Amniotic stem cell (primary cell): ENCODE measurements at places on chromosomes 3 and 15.

DNA sequence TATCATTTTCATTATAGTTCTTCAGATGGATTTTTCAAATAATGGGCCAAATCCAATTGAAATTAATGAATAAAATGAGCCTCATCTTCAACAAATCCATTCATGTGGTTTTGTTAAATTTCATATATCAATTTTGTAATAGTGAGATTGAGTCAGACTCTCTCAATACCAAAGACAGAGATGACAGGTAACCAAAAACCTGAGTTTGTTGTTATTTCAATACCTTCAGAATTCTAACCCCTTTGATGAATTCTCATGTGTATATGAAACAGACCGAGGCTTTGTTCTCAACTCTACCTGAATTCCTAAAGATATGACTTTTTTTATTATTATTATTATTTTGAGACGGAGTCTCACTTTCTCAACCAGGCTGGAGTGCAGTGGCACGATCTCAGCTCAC is 92.8 kb downstream of the FOXP1 start:
- no peak for DNase-seq

- DNase-seq: no peak
These were observed 32.6 kb upstream of the SLC41A3 start for GRCh38 chr3:126116526-126116925.

DNA sequence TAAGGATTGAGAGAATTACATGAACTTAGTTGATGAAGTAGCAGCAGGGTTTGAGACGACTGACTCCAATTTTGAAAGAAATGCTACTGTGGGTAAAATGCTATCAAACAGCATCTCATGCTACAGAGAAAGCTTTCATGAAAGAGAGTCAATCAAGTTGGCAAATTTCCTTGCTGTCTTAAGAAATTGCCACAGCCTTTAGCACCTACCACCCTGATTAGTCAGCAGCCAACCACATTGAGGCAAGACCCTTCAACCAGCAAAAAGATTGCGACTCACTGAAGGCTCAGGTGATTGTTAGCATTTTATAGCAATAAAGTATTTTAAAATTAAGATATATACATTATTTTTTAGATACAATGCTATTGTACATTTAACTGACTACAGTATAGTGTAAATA is 80.9 kb downstream of the RAP2B start:
- DNase-seq: no peak

DNA sequence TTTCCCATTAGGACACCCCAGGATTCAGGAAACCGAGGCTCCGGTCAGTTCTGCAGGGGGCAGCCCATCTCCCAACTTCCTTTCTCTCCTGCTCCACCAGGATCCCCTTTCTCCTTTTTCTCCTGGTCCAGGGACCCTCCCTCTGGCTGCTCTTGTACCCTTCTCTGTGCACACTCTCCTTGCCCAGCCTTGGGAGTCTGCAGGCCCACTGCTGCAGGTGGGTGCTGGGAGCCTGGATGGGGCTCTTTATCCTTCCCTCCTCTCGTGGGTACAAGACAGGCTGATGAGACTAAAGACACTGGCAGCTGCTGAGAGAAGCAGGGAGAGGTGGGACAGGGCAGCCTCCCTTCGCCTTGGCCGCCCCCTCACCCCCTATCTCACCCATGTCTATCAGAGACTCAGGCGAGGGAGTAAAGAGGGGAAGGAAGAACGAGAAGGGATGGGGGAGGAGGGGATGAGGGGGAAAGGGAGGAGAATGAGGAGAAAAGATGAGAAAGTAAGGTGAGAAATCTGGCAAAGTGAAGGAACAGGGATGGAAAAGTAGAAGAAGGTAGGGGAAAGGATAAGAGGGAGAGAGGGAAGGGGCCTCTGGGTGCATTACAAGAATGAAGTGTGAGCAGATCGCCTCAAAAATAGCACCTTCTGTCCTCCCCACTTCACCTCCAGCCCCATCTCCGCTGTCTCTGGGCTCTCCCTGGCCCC is 45.2 kb downstream of the ITGA11 start:
- DNase-seq: no peak

DNA sequence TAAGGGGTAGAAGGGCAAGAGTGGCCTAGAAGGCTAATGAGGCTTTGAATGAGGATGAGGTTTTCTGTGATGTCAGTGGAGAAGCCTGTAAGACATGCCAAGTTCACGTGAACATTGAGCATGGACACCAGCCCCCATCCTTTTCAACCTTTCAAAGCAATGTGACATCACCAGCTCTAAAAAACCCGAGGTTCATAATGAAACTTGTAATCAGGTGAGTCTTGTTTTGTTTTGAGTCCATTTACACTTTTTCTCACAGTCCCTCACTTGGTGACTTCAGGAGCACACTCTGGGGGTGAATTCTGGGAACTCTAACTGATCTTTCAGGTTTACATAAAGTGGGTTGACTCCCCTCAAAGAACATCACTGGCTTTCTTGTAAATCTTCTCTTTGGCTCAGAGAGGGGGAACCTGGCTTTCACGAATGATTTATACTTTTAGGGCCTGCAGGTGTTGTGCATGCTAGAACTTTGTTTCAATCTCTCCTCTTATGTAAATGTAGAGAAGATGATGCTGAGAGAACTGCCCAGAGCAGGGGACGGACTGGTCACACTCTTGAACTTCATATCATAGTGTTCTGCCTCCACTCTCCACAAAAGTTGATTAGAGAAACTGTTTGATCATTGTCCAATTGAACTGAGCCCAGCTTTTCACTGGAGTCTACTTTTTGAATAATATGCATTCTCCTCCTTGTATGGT is 224.7 kb upstream of the SATB1 start:
- DNase-seq: no peak

GRCh38 chr3:118760585-118761290 is 273.9 kb downstream of the IGSF11 start:
- DNase-seq: no peak

GRCh38 chr3:90035643-90036042 is 928.2 kb downstream of the EPHA3 start:
- DNase-seq: no peak

DNA sequence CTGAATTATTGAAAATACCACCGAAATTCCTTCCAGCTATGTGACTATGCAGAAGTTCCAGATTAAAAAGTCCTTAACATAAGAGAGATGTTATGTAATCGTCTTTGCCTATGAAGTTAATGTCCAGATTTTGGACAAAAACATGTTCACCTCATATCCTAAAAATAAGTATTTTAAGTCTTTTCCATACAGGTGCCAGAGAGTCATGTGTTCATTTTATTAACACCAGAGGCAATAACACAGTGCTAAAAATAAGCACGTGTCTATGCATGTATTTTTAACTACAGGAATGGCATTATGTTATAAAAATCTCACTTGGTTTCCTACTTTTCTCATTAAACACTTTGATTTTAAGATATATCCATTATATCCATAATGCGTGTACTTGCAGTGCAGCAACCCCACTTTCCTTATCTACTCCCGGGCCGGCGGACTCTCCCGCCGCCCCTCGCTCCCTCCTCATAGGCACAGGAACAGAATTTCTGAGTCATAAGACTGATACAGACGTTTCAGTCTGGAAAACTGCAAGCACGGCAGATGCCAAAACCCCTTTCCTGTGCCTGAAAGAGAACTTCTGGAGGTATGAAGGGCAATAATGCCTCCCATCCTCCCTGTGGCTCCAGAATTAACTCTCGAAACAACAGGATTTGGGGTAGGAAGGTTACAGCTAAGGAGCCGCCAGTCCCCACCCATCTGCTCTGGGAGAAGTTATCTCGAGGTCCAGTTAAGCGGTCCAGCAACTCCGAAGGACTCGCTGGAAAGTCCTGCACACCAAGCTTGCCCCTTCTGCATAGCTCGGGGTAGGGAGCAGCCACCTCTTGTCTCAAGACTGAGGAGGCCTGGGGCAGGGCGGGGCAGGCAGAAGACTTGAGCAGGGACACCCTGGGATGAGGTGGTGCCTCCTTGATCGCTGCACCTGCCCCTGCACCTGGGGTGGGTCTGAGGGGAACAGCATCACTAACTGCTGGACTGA is 22.3 kb upstream of the PSTPIP1 start:
- DNase-seq: no peak

GRCh38 chr3:101780661-101781060 is 1.6 kb downstream of the NXPE3 start:
- DNase-seq: peak; percentile 40

- no peak for DNase-seq
These were observed 104.8 kb upstream of the PPP2R3A start for GRCh38 chr3:135860761-135861160.

DNA sequence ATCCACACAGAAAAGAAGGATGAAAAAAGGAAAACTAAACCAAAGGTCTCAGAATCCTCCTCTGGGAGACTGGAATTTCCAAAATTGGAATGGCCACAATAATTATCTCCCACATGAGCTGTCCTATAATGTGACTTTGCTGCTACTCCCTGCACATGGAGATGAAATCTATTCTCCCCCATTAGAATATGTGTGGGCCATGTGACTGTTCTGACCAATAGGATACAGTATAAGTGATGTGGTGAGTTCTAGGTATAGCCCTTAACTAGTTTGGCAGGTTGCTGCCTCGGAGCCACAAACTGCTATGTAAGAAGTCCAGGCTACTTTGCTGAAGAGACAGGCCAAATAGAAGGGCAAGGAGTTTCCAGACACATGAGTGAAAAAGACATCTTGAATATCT is 5.2 kb downstream of the TRIM59 start:
- DNase-seq: no peak

DNA sequence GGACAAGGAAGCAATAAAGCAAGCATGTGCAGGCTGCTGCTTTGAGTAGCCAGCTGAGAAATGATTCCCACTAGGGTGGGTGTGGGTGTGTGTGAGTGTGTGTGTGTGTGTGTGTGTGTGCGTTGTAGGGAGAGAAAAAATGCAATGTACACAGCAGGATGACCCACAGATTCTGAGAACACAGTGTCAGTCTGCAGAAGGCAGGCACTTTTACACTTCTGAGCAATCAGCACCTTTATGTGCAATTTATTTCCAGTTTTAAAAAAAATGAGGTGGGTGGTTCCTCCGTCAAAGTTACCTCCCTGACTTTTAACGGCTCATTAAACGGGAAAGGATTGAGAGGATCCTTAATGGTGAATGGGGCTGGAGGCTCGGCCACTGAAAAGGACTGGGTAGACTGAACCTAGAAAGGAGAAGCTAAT is 38.5 kb upstream of the LIPC start:
- no peak for DNase-seq

GRCh38 chr15:41892621-41893421 is 1.0 kb downstream of the SPTBN5 start:
- DNase-seq: no peak
